Stimulated activated CD4-positive, alpha-beta T cell treated with anti-CD3 and anti-CD28 coated beads, Interleukin-1b, Interleukin-23, amount 100 ng/mL, for 1 hour (primary cell): ENCODE measurements at places on chromosomes 7 and 10.

- DNase-seq: no peak
Observed at GRCh38 chr10:28914701-28915100, 237.4 kb downstream of the BAMBI start.

DNA sequence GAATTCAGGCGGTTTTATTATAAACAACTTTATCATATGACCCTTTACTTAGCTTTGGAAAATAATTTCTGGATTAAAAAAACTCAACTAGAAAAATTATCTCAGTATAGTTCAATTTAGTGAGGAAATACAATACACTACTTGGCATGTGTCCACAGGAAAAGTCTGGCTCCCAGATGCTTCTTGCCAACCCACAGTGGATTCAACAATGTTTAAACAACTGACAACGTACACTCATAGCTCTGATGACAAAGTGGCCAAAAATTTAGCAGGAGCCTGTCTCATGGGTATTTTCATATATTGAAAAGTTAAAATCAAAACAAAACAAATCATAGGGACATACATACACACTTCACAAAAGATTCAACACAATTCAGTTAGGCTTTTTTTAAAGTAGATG lies 158.8 kb downstream of the SKAP2 start:
- no peak for DNase-seq

GRCh38 chr10:19944911-19945663 lies 128.9 kb downstream of the PLXDC2 start:
- DNase-seq: no peak

DNA sequence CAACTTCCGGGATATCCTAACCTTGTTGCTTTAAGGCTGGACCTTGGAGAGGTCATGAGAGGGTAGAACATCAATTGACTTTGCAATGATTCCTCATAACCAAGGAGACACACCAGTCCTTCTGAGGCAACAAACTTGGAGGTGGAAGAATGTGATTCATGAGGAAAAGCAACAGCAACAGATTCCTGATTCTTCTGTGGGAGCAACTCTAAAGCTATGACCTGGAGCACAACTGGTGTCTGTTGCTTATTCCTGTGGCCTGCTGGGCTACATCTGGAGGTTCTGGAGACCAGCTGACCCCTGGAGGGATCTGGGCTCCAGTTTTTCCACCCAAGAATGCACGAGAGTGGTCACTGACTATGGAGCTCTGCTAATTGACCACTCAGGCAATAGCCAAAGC lies 116.6 kb downstream of the CREB5 start:
- DNase-seq: no peak

DNA sequence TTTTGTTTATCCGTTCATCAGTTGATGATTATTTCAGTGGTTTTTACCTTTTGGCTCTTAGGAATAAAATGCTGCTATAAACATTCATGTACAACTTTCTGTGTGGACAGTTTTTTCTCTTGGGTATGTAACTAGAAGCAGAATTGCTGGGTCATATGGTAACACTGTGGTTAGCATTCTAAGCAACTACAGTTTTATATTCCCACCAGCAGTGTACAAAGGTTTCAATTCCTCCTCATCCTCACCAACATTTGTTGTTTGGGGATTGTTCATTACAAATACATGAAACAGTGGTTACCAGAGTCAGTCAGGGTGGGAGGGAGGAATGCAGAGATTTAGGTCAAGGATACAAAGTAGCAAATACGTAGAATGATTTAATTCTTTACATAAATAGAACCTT lies 97.0 kb downstream of the NPSR1 start:
- no peak for DNase-seq

DNA sequence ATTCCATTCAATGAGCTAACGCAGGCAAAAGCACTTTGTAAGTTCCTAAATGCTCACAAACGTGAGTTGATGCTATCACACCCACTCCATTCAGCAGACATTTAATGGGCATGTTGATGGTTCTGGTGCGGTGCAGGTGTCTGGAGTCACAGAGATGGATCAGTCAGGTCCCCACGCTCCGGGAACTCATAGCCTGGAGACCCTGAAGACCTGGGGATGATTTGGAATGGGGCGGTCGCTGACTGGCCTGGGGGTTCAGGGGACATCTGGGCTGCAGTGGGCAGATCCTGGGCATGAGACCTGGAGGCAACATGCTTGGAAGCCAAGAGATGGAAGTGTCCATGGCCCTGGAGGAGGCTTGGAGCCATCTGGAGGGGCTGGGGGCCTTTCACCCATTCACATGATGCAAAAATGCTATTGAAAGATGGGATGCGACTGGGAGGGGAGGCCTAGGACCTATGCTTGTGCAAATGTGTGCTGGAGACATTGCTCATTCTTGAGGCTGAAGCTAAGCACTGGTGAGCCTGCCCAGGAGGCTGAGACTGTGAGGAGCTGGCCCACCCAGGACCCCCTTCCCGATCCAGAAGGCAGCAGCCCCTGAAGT lies 522.6 kb downstream of the GLRX3 start:
- DNase-seq: no peak

DNA sequence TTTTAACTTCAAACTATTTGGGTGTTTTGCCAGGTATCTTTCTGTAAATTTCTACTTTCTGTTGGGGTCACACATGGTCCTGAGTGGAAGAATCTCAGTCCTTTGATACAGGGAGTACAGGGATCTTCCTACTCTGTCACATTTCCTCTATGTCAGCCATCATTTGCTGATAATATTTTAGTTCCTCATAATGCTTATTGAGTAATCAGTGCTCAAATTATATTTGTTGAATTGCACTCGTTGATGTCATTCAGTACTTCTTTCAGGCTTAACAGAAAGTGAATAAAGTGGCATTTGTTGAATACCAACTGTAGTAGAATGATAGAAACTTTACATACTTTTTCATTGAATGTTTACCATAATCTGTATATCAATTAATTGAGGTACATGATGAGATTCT lies 31.9 kb downstream of the WDR11 start:
- no peak for DNase-seq

GRCh38 chr7:107622894-107623293 lies 37.7 kb upstream of the SLC26A4 start:
- no peak for DNase-seq

DNA sequence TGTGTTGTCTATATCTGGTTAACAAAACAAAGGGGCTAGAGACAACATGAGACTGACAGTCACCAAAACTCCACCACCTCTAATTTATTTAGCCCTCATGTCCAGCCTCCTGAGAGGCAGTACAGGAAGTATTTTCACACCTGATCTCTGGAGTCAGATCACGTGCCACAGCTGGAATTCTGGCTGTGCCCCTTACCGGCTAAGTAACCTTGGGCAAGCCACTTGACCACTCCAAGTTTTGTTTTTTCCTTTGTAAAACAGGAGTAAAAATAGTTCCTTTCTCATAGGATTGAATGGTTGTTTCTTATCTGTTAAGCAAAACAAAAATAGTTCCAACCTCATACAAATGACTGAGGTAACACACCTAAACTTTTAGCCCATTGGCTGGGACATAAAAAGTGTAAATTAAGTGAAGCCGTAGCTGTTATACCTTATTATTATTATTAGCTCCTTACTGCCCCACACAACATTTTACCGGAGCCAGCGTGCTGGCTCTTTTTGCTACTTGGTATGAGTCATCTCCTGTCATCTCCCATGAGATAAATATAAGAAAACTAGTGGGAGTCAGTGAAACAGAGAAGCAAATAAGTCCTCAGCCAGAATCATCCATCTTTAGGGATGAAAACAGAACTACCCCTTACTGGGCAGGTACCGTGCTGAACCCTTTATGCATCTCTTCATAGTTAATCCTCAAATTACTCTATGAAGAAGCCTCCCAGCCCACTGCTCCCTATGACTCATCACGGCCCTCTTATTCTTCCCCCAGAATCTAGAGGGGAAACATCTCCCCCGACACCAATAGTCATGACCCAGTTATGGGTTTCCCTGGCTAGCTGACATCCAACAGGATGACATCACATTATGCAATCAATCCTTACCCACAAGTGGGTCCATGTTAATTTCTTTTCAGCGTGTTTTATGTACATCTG lies 44.9 kb downstream of the PPP1R3C start:
- DNase-seq: no peak

DNA sequence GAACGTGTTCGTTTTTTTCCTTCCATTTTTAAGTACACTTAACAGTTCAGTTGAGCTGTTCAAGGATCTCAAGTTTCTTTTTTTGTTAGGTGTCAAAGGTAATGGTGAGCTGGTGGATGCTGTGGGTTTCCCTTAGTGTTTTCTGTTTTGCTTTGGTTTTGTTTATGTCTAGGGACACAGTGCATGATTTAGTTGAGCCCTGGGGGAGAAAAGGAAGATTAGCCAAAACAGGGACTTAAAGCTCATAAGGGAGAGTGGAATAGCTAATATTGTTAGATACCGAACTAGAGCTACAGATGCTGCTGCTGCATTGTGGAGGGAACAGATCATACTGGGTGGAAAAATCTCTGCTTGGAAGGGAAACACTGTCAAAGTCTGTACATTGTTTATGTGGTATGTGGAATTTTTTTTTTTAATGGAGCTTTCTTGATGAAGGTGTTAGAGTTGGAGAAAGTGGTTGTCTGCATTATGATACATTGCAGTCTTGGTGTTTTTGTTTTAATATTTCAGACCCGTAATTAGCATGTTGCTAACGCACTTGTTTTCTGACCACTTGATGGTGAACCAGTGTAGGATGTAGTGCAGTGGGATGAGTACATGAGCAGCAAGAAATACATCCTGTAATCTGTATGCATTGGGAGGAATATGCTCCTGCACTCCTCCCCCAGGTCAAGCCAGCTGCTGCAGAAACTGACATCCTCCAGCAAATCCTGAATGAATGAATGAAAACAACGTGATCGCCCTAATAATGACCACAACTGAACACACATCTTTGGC lies 2.1 kb downstream of the GLCCI1 start:
- no peak for DNase-seq

DNA sequence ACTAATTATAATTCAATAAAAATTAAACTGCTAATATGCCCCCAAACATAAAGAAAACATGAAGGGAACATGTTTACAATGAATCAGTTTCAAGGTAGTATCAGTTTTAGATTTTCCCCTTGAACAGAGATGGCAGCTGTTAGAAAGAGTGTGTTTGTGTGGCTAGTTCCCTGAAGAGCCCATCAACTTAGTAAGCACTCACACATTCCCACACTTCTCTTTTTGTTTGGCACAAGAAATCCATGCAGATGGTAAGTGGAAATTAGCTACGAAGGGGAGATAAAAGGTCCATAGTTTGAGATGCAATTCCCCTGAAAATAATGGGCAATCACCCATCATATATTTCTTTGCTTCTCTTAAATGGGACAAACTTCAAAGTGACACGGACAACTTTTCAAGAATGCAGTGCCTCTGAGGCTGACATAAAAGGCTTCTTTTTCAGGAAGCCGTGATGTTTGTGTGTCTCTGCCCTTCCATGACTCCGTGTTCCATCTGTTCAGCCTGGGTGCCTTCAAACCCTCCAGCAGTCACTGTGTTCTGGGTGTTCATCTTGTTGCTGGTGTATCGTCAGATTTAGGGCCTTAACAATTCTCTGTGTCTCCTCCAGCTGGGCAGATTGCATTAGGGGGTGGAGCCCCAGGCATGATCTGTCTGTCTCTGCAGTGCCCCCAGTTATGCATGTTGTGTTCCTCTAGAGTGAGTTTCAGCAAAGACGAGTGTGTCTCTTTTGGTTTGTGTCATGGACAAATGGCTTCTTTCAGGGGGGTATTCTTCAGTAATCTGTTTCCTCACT lies 259.5 kb upstream of the NPY start:
- no peak for DNase-seq

DNA sequence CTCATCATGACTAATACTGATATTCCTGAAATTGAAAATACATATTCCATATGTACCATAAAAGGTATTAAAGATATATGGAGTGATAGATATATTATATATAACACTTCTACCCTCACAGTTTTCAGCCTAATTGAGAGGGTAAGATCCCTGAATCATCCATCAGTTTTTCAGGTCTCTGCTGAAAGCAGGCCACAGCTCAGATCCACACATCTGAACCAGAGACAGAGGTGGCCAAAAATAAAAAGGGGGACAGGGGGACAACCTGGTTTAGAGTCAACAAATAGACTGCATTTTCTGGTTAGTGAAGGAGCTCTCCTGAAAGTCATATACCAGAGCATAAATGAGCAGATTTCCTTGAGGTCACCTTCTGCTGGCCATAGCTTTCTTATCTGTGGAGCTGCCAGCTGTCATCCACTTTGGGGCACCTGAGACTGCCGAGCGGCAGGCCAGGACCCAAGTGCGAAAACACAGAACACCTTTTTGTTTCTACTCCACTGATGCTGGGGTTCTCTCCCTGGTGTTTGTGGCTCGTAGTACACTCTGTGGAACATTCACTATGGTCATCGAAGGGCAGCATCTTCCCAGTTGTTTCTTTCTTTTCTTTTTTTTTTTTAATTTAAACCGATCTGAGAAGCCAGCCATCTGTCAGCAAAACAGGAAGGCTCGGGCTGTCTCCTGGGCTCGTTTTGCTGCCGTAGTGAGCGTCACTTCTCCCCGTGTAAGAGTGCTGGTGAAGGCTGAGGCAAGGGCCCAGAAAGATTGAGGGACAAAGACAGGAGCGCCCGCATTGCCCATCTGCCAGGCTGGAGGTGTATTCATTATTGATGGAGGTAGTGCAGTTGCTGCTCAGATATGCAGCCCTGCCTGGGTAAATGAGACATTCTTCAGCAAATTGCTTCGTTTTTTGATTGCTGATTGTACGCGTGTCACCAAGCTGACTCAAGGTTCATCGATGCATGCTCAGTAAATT lies 13.5 kb downstream of the IKZF1 start:
- no peak for DNase-seq
